ENCODE measurements at places on chromosomes 13 and 19.

GRCh38 chr19:42355896-42356295 is 30.5 kb downstream of the MEGF8 start:
- DNase-seq, result no peak

- DNase-seq, result peak; percentile 85
Observed at GRCh38 chr19:6674868-6675305, 4.9 kb upstream of the TNFSF14 start.

- DNase-seq, result peak; percentile 73
Observed at GRCh38 chr19:54464044-54464629, 559 bp upstream of the LENG9 start.

DNA sequence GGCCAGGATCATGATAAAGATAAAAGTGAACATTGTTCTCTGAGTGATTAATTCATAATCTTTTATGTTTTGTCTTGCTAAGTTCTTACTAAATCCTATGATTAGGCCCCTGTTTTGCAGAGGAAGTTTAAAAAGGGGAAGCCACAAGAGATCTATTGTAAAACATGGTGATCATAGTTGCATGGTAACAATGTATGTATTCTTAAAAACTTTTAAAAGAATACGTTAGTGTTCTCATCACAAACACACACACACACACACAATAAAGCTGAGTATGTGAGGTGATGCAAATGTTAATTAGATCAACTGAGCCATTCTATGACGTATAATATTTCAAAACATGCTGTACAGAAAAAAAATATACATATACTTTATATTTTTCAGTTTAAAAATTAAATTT is 51.2 kb downstream of the MBD3L2B start:
- peak; percentile 76 for DNase-seq

- DNase-seq, result no peak
Observed at GRCh38 chr13:99009987-99010551, 32.2 kb upstream of the DOCK9 start.

- no peak for DNase-seq
Observed at GRCh38 chr13:45328661-45329111, 12.3 kb downstream of the TPT1 start.

DNA sequence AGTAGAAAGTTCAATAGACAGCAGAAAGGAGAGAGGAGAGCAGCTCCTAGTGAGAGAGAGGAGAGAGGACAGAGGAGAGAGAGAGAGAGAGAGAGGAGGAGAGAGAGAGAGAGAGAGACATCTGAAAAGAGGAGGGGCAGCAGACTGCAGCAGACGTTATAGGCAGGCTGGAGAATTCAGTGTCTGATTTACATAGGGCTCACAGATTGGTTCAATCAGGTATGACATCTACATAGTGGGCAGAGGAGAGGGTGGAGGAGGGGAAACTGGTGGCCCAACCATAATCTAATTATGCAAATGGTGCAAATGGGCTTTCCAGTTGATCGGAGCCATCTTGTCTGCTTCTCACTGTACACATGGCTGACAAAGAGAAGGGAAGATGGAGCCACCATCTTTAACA is 221.3 kb upstream of the TRPC4 start:
- no peak for DNase-seq

- DNase-seq, result no peak
Observed at GRCh38 chr13:48708764-48709163, 55.0 kb downstream of the CYSLTR2 start.

- DNase-seq, result no peak
Observed at GRCh38 chr13:21008026-21008425, 53.4 kb downstream of the LATS2 start.

GRCh38 chr19:18173054-18173571 is 500 bp upstream of the IFI30 start:
- no peak for DNase-seq
